Head of caudate nucleus (tissue), 42 donors: ENCODE measurements at places on chromosomes 3 and 15.

DNA sequence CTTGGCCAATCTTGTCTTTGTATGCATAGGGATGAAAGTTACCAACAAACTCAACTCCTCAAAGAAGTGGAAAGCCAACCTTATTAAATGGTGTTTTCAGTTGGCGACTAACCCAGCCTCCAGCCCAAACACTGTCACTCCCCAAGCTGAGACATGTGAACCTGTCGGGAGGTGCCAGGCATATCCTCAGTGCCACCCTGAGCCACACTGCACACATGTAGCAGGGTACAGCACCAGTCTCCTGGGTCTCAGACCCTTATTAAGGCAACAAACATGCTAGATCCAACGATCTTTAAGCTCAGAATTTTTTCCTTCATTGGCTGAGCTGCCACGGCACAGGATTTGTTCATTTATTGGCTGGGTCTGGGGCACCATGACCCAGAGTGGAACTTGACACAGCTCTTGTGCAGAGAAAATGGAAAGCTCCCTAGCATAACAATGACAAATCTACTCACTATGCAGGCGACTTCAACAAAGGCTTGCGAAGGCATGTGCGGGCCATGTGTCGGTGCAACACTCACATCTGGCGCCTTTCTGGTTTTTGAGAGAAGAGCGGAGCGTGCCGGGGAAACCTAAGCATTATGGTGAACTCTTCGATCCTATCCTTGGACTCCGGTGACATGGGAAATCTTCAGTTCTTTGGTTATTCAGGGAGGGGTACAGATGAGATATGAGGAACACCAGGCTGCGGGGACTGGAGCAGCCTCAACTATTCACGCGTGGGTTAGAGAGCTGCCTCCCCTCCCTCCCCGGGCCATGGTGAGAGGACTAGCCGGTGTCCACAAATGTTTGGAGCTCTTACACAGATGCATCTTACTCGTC lies 190.1 kb downstream of the FAM43A start:
- no peak for DNase-seq

- no peak for DNase-seq
These were observed 46.7 kb downstream of the RTP1 start for GRCh38 chr3:187243933-187244524.

DNA sequence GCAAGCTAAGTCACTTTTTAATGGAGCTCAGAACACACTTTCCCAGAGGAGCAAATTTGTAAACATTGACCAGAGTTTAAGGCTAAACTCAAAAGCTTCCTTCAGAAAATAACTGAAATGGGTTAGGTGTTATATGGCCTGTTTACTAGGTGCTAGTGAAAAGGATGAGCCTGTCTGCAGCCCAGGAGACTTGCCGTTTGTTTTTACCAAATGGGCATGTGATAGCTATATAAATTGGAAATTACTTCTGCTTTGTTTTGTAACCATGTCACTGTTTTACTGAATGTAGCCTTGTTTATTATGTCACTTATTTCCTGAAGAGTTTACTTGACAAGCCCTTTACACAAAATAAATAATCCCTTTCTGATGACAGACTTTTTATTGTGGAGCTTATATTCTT lies 109.4 kb upstream of the THSD4 start:
- no peak for DNase-seq

GRCh38 chr3:184354754-184355153 lies 6.7 kb downstream of the CLCN2 start:
- DNase-seq: no peak

DNA sequence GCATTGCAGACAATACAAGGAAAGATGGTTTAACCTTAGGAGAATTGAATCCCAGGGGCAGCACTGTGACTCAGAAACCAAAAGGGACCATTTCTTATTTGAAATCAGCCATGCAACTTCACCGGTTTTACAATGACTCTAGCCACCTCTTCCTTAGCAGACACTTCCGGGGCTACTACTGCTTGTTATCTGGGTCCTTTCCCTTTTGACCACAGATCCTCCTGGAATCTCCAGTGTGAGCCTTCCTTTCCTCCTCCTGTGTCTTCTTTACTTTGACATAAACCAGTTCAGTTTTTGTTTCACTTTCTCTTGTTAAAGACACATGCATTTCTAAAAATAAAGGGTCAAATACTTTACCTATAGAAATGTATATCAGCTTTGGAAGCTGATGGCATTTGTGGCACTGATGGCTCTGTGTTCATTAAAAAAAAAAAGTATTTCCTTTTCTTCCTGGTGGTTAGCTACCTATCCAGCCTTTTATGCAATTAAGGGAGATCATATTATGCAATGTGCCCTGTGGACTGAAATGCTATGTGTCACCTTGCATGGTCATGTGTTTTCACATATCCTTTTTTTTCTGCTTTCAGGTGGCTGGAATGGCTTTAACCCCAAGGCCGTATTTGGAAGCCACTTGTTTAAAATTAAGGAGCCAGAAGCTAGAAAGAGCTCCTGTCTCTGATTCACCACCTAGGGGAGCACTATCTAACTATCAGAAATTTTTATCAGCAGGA lies 296.2 kb downstream of the CHL1 start:
- no peak for DNase-seq

DNA sequence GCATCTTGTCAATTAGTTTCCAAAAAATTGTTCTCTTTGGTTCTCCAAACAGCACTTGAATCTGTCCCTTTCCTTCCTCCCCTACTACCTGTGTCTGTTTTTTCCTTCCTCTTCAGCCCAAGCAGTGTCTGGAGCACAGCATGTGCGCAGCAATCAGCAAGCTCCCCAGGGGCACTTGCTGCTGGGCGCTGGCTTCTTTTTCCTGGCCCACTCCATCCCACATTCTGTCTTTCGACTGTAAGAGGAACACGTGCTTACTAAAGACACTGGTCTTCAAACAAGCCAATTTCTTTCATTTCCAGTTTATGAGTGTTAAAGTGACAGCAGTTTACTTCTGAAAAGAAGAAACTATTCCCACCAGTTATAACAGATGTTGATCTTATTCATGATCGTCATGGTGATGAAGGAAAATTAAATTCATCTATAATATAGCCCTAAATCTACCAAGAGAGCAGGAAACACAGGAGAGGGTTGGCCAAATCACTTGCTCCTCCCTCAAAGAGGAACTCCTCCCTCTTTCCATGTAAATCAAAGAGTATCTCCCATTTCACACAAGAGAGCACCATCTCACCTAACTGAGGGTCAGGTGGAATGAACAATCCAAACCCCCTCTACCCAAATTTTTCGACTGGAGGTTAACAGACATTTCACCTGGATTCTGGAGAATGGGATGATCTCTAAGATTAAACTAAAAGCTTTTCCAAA lies 115.4 kb downstream of the IGF2BP2 start:
- DNase-seq: no peak

GRCh38 chr3:129224984-129225393 lies 24.4 kb upstream of the COPG1 start:
- peak; percentile 48 for DNase-seq
